Uterus (tissue), 4 donors: ENCODE measurements at places on chromosomes 5 and 9.
A peak's percentile ranks its signal among the peaks of the same experiment; 100 is the strongest.

DNA sequence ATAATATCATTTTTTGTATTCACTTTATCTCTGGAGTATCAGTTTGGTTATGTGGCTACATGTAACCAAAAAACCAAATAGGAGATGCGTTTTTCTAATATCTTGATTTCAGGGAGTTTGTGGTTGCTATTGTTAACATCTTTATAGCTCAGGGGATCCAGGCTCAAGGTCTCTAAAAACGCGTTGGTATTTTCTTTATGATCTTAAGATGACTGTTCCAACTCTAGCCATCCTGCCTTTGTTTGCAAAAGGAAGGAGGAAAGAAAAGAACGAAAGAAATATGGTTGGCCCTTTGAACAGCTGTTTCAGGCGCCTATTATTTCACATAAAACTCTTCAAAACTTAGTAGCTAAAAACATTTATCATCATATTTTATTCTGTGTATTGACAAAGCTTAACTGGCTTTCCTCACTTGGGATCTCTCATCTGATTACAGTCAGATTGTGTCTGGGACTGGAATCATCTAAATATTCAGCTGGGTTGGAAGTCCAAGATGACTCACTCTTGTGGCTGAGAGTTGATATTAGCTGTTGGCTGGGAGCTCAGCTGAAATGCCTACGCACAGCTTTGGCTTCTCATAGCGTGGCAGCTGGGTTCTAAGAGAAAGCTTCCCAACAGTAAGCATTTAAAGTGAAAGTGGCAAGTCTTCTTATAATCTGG lies 60.1 kb downstream of the FAM174A start:
- DNase-seq = no peak

DNA sequence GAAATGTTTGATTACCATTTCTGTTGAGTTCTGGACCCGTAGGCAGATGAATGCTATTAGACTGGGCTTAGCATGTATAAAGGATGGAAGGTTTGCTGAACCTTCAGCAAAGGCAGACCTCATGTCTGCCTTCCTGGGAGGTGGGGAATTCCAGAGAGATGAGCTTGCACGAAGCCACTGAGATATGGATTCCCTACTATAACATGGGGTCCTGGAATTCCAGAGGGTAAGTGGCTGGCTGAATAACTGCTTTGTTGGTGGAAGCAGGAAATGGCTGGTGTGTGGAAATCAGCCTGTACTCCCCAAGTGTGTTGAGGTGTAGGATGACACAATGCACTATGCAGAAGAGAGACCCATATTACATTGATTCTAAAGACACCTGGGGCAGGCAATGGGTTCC lies 526.4 kb downstream of the CTNND2 start:
- DNase-seq = no peak

GRCh38 chr5:140322751-140323731 lies 20.1 kb upstream of the PFDN1 start:
- peak; percentile 51 for DNase-seq

DNA sequence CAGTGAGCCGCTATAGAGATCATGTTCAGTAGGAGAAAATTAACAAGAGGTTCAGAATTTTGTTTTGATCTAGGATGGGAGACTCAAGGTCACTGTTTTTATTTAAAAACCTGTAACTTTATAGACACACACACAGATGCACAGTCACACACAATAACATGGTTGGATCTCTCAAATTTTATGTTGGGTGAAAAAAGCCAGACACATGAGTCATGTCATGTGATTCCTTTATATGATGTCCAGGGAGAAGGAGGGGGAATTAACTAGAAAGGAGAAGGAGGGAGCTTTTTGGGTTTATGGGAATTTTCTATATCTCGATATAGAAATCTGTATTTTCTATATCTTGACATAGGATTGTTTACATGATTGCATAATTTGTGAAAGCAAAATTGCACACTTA lies 17.1 kb downstream of the C6 start:
- no peak for DNase-seq

DNA sequence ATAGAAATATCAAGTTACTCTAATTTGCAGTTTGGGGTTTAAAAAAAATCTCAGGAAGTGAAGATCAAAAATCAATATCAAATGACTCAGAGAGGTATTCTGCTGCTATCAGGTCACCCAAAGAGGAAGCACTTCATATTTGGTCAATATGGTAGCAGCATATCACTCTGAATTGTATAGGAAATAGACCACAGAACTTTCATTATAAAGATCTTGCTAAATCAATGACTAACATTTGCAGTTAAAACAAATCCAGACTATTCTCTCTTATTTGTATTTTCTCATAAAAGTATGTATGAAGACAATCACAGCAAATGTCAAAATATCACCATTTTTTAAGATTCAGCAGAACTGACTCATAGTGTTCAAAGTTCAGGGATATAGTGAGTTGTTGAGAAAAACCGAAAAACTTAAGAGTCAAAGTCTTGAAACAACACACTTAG lies 105.8 kb upstream of the PCSK1 start:
- no peak for DNase-seq

DNA sequence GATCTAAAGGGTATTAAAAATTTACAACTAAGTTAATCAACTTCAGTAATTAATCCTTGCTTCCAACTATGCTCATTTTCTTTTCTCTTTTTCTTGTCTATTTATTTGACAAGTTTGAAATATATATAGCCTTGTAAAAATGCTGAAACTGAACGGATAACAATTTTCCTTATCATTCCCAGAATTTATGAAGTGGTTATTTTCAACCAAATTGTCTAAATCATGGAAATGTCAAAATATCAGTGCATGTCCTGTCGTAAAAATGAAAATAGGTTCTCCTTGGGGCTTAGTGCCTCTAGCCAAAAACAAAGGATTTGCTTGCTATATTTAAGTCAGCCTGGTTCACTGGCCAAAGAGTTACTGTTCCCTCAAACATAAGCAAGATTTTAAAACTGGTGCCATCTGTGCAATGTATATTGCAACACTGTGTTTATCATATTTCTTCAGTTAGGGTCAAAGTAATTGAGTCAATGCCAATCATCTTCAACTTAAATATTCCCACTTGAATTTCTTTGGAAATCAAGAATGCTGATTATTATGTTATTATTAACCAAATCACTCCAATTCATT lies 798.3 kb downstream of the MAT2B start:
- DNase-seq = no peak

DNA sequence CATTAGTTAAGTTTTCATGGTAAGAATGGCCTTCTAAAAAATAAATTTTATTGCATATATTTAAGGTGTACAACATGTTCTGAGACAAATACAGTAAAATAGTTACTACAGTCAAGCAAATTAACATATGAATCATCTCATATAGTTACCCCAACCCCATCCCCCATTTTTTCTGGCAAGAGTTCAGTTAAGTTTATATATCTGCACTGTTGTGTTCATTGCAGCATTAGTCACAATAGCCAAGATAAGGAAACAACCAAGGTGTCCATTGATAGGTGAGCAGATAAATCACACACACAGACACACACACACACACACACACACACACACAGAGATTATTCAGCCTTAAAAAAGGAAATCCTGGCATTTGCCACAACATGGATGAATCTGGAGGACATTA lies 37.2 kb upstream of the OTULIN start:
- DNase-seq = no peak

- no peak for DNase-seq
Observed at GRCh38 chr5:146947181-146947941, 68.8 kb upstream of the PPP2R2B start.

GRCh38 chr5:133967698-133968203 lies 674 bp downstream of the C5orf15 start:
- no peak for DNase-seq

- DNase-seq = peak; percentile 61
Observed at GRCh38 chr9:38079461-38080031, 10.5 kb upstream of the SHB start.

- no peak for DNase-seq
Observed at GRCh38 chr5:60350794-60351193, 349.2 kb downstream of the DEPDC1B start.

GRCh38 chr5:73103870-73104299 lies 16.5 kb upstream of the TMEM171 start:
- no peak for DNase-seq

DNA sequence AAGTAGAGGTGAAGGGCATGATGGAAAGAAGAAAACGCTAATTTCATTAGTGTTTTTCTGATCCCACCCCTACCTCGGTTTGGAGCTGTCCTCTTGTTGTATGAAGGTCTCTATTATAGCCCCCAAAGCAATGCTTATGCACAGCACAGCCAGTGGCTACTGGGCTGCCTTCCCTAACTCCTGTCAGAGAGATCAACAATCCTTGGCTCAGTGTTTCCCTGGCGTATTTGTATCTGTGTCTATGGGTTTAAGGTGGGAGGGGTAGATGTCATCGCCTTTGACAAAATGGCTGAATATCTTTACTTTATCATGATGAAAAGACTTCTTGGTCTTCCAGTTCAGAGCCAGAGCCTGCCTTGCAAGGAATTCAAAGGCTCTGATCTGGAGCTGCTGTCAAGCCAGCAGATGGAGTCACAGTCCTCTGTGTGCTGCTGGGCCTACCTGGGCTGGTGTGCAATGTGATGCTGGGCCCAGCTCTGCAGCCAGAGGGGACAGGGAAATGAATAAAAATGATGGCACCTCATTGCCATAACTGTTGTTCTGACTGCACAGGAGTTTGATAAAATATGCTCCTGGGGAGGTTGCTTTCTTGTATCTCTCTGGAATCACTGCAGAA lies 20.1 kb upstream of the HSPA9 start:
- no peak for DNase-seq

GRCh38 chr5:61623401-61624069 lies 291.5 kb downstream of the ZSWIM6 start:
- DNase-seq = no peak

DNA sequence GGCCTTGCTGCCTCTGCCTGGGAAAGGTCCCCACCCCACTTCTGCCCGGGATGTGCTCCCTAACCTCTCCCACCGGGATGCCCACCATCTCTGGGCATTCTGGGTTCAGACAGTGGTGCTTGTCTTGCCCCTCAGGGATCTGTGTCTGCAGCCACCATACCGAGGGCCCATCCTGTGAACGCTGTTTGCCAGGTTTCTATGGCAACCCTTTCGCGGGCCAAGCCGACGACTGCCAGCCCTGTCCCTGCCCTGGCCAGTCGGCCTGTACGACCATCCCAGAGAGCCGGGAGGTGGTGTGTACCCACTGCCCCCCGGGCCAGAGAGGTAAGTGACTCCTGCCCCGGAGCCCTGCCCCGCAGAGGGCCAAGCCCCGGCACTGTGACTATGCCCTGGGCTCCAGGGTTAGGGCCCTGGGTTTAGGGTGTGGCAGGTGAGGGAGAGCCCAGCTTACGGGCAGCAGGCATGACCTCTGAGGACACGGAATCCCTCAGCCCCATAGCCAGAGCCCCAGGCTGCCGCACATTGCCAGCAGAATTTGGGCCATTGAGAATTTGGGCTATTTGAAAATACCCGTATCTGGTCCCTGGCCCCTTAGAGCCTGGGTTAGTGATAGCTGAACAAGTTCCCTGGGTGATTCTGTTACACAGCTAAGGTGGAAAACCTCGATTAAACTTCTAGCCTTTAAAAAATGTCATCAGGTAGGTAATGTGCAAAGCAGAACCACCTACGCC lies 35.3 kb upstream of the AIF1L start:
- DNase-seq = no peak

- no peak for DNase-seq
Observed at GRCh38 chr9:109286981-109287380, 33.9 kb downstream of the EPB41L4B start.

DNA sequence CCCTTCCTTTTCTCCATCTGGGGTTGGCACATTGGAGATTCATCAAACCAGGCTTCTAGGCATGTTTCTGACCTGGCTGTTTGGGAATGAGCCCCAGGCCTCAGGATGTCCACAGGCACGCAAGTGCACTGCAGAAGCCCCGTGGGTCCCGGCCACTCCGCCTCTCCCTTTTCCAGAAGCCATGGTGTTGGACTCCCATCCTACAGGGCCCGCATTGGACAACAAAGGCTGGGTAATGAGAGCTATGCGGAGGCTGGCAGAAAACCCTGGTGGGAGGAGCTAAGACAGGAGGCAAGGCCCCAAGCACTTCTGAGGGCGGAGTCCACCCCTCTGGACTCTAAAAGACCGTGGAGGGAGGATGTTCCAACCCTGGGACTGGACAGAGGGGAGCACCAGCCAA lies 160.6 kb downstream of the OLFM1 start:
- no peak for DNase-seq

DNA sequence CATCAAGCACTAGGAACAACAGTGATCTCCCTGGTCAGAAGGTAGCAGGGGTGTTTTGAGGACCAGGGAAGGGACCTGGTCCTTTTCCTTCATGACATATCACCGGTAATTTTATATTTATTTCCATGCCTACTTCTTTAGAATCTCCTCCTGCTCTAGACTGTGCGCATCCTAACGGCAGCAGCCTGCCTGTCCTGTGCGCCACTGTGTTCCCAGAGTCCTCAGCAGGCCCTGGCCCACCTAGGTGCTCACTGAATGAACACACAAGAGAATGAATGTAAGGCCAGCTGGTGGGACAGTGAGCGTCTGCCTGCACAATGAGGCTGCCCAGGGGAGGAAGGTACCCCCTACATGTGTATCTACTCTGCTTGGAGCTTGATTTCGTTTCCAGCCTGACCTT lies 51.5 kb downstream of the C5orf15 start:
- DNase-seq = no peak

GRCh38 chr5:39578887-39579497 lies 154.2 kb upstream of the DAB2 start:
- DNase-seq = no peak

DNA sequence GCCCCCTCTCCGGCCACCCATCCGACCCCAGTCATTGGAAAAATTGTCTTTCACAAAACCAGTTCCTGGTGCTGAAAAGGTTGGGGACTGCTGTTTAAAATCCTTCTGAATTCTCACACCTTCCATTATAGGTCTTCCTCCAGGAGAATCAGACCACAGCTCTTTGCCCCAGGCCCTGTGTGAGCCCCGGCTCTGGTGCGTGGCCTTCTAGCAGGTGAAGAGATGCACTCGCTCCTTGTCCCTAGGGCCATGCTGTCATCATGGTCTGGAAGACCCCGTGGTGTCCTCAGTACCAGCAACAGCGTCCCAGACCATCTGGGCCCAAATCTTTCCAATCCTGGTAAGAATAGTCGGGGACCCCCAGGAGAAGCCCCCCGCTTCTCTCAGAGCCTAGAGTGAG lies 95.2 kb downstream of the DAP start:
- no peak for DNase-seq

GRCh38 chr5:141825241-141825671 lies 53.0 kb downstream of the PCDH1 start:
- no peak for DNase-seq

DNA sequence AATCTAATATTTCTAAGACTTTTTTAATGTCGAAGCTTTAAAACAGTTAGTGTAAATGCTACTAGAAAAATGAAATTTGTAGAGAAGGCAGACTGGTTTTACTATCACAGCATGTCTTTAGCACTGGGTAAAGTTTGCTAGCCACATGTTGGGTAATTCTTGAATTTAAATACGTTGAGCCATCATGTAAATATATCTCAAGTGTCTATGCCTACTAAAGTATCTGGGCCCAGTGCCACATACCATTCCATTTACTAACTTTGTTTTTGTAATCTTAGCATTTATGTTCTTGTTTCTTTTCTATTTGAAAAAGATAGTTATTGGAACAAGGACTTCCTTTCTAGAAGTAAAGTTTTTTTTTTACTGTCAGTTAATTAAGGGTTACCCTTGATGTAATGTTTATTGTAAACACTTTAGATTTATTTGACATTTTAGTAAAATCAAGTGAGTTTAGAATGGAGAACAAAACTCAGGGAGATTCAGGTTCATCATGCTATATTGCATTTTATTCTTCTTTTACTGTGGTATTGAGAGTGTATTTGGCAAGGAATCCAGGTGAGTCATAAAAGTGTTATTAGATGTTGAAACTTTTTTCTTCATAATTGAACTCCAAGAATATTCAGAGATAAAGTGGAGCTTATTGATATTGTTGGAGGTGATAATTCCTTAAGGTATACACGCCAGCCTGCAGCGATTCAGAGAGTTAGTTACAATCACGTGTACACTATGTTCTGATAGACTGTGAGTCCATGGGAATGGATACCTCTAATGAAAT lies 182.4 kb downstream of the CCDC171 start:
- no peak for DNase-seq
